Activated naive CD4-positive, alpha-beta T cell treated with anti-CD3 and anti-CD28 coated beads, Interleukin-2, amount 50 U/mL, for 72 hours (primary cell): ENCODE measurements at places on chromosomes 1 and 21. TPM values are rescaled to one million over a fixed set of nuclear protein-coding genes. Genes with fewer than 3 reads are reported as not detected.

DNA sequence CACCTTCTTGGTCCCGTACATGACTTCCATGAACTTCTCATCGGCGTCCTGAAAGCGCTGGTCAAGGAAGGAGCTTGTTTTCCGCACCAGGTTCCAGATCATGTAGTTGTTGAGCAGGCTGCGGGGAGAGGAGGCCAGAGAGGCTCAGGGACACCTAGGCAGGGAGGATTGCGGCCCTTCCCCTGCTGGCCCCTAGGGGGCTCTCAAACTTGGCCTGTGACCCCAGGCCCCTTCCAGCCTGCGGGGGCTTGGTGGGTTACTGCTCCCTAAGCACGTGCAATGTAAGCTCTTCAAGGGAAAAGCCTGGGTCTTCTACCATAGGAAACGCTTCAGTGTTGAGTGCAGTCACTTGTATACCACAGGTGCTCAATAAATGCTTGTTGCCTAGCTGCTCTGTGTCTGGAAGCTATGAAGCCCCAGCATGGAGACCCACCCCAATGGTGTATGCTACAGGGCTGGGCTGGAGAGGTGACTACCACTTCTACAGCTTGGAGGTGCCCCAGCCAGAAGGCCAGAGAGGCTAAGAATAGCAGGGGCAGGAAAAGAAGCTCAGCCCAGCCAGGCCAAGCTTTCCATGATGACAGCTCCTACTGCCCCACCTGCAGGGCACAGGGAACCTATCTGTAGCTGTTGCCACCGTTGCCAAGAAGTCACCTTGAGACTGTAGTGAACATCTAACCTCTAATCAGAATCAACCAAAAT lies 45.1 kb downstream of the ECE1 start:
- no peak for DNase-seq

DNA sequence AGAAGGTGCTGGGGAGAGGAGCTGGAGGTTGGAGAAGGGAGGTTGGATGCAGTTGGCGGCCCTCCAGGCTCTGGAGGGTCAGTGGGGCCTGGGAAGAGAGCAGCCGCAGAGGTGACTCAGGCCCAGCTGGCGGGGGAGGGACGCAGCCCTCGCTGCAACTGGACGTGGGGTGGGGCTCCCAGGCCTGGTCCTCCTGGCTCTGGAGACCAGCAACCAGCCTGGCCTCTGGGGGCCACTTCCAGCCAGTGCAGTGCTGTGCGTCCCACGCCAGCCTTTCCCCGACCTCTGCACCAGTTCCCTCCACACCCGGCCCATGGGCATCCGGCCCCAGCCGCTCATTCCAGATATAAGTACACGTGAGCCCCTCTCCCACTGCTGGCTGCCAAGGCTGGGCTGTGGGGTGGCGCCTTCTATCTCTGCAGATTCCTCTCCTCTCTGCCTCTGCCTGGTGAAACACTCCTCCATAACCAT lies 38.0 kb upstream of the COL18A1 start:
- no peak for DNase-seq

The HSPA6 gene
- 0.31 TPM for total RNA-seq

The TMPRSS15 gene
- not detected for total RNA-seq

GRCh38 chr1:78712467-78713051 lies 62.9 kb downstream of the IFI44 start:
- DNase-seq, result no peak

GRCh38 chr21:43354666-43355065 lies 72.3 kb downstream of the SIK1 start:
- DNase-seq, result no peak

- no peak for DNase-seq
Measured at GRCh38 chr1:42937141-42937696, 21.4 kb downstream of the SLC2A1 start.

DNA sequence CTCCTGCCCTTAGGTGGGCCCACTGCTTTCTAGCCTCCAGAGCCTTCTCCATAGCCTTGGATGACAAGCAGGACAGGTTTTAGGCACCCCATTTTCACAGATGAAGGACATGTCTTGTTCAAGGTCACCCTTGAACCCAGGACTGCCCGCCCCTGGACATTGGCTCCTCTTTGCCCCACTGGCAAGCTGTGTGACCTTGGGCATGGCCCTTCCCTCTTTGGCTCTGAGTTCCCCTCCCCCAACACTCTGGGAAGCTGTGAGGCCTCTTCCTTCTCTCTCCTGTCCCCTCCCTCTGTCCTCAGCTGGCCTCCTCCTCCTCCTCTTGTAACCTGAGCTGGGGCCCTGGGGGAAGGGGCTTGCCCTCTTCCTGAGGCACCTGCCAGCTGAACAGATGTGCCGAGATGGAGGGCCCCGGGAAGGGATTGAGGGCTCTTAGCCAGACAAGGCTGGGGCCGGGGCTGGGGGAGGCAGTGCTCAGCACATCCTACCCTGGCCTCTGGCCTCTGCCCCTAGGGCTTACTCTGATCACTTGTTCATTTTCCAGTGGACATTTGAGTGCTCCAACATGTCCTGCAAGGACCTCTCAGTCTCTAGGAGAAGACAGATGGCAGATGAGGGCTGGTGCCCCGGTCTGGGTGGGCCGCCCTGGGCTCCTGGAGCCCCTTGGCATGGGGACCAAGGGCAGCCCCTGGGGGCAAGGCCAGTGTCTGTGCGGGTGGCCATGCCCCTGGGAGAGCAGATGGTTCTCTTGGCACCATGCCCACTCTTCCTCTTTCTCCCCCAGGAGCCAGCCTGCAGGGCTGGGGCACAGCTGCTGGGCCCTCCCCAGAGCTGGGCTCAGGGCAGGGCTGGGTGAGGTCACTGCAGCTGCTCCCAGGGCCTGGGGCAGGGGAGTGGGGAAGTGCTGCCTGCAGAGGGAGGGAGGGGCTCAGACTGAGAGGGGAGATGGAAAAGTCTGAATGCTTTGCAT lies 10.7 kb downstream of the FOXO6 start:
- DNase-seq, result no peak

The RPE65 gene
- total RNA-seq, result not detected

DNA sequence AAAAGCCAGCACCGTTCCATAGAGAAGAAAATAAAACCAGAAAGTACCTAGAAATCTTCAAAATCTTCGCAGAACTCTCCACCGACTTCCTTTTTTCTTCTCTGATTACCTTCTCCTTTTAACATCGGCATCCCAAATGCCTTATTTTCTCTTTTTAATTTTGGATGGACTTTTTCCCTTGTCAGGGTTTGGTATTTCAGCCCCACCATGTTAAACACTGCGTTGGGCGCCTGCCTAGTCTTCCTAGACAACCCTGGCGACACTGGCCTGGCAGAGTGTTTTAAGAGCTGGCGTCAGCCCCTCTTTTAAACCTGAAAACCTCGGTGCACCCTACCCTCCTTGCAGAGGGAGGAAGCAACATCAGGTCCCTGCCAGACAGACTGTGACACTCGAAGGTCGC lies 66.0 kb upstream of the EFHD2 start:
- DNase-seq, result no peak
